ENCODE measurements at places on chromosomes 3 and 15. TPM values are rescaled to one million over a fixed set of nuclear protein-coding genes. Genes with fewer than 3 reads are reported as not detected.

- H3K27me3 ChIP-seq: no peaks in the 10 kb centered on the region
- no peaks in the 10 kb centered on the region for H3K36me3 ChIP-seq
- no peaks in the 10 kb centered on the region for H3K4me1 ChIP-seq
- DNase-seq: no peak
- H3K27ac ChIP-seq: no peak overlapping the region
- no peak overlapping the region for H3K4me3 ChIP-seq
Observed at GRCh38 chr3:76872999-76873398, 166.9 kb upstream of the ROBO2 start.

- H3K27me3 ChIP-seq: no peaks in the 10 kb centered on the region
- H3K36me3 ChIP-seq: no peaks in the 10 kb centered on the region
- H3K4me3 ChIP-seq: no peak overlapping the region
- DNase-seq: no peak
- H3K4me1 ChIP-seq: no peaks in the 10 kb centered on the region
- H3K27ac ChIP-seq: no peak overlapping the region
Observed at GRCh38 chr15:81908111-81908510, 137.7 kb downstream of the MEX3B start.

DNA sequence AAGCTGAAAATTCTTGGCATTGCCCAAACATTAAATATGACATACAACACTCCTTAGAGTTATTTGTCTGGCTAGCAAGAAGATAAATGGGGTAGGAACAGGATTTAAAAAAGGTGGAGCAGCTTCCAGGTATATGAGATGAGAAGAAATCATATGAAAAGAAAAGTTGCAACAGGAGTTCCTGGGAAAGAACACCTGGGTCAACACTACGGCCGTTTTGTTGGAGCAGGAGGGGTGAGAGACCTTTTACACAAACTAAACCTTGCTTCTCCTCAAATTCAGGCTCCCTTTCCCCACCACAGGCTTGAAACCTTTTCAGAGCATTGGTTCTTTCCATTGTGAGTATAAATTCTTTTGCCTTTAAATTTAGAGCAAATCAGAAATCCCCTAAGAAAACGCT lies 18.8 kb upstream of the GUCA1C start:
- no peak overlapping the region for H3K4me3 ChIP-seq
- no peak for DNase-seq
- no peaks in the 10 kb centered on the region for H3K4me1 ChIP-seq
- no peaks in the 10 kb centered on the region for H3K36me3 ChIP-seq

DNA sequence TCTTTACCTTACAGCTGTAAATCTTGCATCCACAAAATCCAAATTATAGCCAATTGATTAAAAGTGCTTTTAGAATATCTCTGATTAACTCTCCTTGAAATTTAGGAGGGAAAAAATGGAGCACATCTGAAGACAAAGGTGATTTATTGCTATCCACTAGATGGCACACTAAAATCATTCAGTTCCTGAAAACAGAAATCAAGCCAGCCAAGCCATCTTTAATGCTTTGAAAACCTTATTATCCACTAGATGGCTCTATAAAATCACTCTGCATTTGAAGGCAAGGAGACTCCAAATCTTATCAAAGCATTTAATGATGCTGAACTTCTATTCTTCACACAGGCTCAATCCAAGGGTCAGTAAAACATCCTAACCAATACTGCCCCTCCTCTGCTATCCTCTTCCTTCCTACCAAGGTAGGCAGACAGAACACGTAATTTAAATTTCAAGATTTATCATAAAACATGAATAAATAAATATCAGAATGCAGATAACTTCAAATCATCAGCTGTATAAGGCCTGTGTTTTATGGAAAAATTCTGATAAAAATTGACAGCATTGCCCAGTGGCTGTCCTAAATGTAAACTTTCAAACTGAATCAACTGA lies 48.4 kb downstream of the GOLIM4 start:
- DNase-seq: no peak
- no peak overlapping the region for H3K4me3 ChIP-seq
- H3K27me3 ChIP-seq: no peaks in the 10 kb centered on the region
- no peak overlapping the region for H3K27ac ChIP-seq
- peaks cover 9% of the 10 kb centered on the region for H3K36me3 ChIP-seq
- no peaks in the 10 kb centered on the region for H3K4me1 ChIP-seq

- no peak for DNase-seq
- no peaks in the 10 kb centered on the region for H3K4me1 ChIP-seq
- H3K27me3 ChIP-seq: no peaks in the 10 kb centered on the region
- no peak overlapping the region for H3K4me3 ChIP-seq
- H3K36me3 ChIP-seq: no peaks in the 10 kb centered on the region
Observed at GRCh38 chr3:111237946-111238345, 166.3 kb downstream of the NECTIN3 start.

DNA sequence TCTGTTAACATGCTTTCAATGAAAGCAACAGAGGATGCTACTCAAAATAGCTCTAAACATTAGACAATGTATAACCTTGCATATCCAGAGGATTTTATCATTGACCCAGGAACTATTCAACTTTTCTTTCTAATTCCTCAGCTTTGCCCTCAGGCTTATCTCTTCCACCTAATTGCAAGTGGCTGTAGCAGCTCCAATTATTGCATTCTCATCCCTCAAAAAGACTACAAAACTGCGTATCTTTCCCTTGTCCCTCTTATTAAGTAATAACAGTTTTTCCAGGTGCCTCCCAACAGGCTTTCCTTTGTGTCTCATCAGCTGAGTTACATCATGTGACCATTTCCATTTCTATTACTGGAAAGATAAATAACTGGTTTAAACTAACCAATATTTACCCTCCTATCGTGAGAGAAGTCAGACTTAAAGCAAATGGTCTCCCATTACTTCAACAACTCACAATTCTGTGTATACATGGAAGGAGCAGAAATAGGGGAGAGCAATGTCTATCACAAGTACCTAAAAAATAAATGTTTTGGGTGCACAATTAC lies 78.0 kb upstream of the MBNL1 start:
- H3K27ac ChIP-seq: no peak overlapping the region
- H3K4me1 ChIP-seq: peaks cover 16% of the 10 kb centered on the region
- no peak overlapping the region for H3K4me3 ChIP-seq
- no peak for DNase-seq
- H3K27me3 ChIP-seq: no peaks in the 10 kb centered on the region
- H3K36me3 ChIP-seq: no peaks in the 10 kb centered on the region

PPM1L gene
- 52.6 TPM for total RNA-seq

All from natural killer cell (primary cell).